ENCODE measurements at places on chromosomes 2 and 18. TPM values are rescaled to one million over a fixed set of nuclear protein-coding genes. Genes with fewer than 3 reads are reported as not detected.

DNA sequence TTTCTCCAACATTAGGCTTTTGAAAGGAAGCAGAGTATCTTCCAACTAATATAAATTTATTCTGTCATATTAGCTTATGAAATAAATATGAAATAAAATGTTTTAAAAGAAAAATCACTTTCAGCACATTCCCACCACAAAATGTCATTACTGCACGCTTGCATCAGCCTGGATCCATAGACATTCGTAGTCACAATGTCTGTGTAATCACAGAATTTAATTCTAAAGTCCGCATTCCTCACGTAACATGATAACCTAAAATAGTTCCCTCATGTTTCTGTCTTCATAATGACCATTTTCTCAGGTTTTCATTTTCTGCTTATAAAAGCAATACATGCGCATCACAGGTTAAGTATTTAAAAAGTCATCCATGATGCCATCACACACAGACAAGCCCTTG, 47.1 kb downstream of the HDAC4 start:
- DNase-seq: no peak

DNA sequence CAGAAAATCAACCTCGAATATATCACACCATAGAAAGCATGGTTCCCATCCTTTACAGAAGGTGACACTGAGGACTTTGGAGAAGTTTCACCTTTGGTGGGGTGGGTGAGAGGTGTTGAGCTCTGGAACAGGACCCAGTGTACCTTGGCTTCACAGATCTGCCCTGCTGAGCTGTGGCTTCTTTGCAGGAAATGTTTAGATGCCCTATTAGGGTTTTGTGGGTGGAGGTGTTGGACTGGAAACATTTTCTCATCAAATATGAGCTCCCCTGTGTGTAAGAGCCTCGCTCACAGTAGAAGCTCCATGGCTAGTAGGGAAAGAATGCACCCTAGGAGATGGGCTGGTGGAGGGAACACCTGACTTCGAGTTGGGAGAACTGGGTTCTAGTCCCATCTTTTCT, 55.6 kb downstream of the RPL37A start:
- no peak for DNase-seq

- no peak for DNase-seq
Observed at GRCh38 chr2:189285349-189285748, 105.8 kb upstream of the COL5A2 start.

GRCh38 chr2:64018701-64019082, 536 bp downstream of the VPS54 start:
- no peak for DNase-seq

The KLHL41 gene
- polyA plus RNA-seq: 0.76 TPM

The GALNT5 gene
- 0.65 TPM for polyA plus RNA-seq

The HOXD12 gene
- polyA plus RNA-seq: 0.41 TPM
